OCI-M1 (cell line): ENCODE measurements at places on chromosomes 7 and 10.

DNA sequence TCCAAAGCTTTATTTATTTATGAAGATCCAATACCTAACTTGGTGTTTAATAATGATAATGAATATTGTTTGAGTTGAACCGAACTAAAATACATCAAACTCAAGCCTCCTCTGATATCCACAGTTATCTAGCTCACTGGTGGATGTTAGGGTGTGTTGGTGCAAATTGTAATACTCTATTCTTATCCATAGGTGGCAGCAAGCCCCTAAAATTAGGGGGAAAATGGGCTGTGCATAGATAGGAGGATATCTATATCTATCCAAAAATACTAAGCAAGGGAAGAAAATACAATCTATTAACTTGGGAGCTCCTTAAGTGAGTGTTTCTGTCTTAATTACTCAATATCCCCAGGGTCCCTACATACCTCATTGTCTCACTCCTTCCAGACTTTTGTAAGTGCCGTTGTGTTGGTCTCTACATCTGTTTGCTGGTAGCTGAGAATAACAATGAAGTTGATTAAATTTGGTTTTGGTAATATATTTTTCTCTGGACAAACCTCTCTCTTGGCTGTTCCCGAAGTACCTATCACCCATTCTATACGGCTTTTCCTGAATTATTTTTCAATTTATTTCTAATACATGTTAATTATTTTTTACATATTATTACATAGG, 55.0 kb upstream of the VWDE start:
- DNase-seq, result peak; percentile 67

GRCh38 chr10:77090381-77091356, 546.9 kb downstream of the KCNMA1 start:
- no peak for DNase-seq

DNA sequence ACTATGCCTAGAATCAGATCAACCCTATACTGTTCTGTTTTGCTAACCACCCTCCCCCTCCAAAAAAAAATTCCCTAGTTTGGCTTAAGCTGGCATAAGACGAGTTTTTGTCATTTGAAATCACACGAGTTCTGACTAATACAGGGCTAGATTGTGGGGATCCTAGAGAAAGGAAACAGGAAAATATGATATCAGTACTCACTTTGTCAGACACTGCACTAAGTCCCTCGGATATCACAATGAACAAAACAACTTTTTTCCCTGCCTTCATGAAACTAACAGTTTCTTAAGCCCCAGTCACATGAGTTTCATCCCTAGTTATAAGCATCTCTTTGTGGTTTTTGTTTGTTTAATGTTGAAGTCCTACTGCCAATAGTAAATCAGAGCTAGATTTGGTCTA, 118.5 kb downstream of the ITGB8 start:
- DNase-seq, result no peak

- no peak for DNase-seq
Measured at GRCh38 chr10:31099094-31099493, 67.4 kb upstream of the ZNF438 start.

GRCh38 chr7:82559193-82559805, 115.7 kb upstream of the CACNA2D1 start:
- DNase-seq, result peak; percentile 47

- DNase-seq, result no peak
Measured at GRCh38 chr10:131898713-131899112, 2.1 kb upstream of the PPP2R2D start.

GRCh38 chr10:43214956-43215561, 51.8 kb downstream of the RASGEF1A start:
- no peak for DNase-seq

- DNase-seq, result no peak
Measured at GRCh38 chr7:129845972-129846327, 106.8 kb downstream of the UBE2H start.

DNA sequence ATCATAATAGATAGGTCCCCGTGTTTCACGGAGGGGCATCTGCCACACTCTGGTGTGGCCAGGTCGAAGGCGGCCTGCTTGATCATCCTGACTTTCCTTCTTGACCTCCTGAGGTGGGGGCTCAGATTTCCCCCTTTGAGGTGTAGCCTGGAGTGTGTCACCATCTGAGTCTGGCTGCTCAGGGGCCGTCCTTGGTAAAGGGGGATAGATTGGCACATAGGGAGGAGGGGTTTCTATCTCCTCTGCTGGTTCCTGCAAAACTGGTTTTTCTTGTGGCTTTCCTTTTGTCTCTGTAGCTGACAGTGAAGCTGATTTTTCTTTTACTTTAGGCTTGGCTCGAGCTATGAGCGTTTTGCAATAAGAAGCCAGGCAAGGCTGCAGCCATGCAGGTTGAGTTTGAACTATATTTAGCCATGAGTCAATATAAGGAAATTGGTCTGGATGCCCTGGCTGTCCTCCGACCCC, 7.1 kb upstream of the ZNF117 start:
- no peak for DNase-seq

DNA sequence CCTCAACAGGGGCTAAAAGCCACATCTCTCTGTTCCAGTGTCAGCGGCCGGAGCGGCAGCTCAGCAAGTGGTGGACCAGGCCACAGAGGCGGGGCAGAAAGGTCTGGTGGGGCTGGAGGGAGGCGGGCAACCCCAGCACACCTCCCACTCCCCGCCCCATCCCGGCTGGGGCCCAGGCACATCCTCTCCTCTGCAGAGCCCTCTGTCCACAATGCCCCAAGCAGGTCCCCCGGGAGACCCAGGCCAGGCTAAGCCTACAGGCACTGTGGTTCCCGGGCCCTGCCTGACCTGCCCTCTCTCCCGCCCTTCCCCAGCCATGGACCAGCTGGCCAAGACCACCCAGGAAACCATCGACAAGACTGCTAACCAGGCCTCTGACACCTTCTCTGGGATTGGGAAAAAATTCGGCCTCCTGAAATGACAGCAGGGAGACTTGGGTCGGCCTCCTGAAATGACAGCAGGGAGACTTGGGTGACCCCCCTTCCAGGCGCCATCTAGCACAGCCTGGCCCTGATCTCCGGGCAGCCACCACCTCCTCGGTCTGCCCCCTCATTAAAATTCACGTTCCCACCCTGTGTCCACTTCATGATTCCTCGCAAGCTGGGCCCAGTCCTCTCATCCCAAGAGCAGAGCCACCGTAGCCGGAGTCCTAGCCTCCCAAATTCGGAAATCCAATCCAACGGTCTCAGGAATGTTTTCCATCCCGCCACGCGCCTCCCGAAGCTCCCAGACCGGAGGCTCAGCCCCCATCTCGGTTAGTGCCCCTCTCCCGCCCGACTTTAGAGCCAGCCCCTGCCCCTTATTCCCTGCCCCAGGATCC, 2.1 kb downstream of the ADIRF start:
- no peak for DNase-seq

- DNase-seq, result no peak
Measured at GRCh38 chr10:86064931-86065662, 301.5 kb downstream of the GRID1 start.

DNA sequence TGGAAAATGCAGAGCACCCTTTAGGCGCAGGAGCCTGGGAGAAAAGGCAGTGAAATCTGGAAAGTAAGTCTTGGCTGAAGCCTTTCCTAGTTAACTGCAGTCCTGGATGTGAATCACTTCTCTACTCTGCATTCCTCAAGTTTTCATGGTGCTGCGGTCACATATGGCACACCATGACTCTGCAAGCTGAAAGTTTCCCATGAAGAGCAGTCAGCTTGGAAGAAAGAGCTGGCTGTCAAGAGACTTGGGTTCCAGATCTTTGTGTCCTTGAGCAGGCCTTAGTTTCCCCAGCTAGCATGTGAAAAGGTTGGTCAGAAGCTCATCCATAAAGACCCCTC, 548.3 kb downstream of the SORCS3 start:
- DNase-seq, result no peak

DNA sequence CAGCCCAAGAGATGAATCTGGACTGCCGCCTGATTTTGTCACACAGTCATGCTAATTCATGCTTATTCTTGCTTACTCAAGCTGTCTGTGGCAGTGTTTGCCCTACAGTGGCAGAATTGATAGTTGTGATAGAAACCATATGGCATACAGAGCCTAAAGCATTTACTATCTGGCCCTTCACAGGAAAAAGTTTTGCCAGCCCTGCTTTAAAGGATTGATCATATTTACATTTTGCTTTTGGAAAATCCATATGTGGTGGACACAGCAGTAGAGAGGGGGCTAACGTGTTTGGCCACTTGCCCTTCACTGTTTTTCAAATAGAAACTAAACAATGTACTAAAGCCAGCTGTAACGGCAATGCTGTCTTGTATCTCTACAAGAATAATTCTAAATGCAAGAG, 974.0 kb upstream of the GHITM start:
- no peak for DNase-seq

DNA sequence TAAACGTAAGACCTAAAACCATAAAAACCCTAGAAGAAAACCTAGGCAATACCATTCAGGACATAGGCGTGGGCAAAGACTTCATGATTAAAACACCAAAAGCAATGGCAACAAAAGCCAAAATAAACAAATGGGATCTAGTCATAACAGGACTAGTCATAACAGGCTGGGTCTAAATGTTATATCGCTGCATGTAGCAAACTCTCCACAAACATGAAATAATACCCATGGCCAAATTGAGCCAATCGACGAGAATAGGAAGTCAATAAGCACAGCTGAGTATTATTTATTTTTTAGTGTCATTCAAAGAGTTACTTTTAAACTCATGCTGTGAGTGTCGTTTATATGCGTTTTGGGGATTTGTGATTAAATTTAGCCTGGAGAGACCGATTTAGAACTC, 225.1 kb downstream of the TFEC start:
- DNase-seq, result no peak

DNA sequence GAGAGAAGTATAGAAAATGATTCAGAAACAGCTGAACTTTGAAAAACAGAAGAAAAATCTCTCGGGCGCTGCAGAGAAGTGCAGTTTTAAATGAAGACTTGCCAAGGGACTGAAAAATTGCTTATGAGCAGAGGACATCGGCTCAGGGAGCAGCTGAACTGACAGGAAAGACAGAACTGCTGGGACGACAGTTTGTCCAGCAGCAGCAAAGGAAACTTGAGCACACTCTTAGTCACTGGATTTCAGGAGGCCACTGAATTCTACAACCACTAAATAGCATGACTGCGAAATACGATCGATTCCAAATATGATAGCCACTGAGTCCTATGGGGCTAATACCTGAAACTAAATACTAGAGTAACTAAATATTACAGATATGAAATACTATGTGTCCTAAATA, 43.0 kb downstream of the LEP start:
- DNase-seq, result no peak

GRCh38 chr10:28305553-28305952, 2.7 kb upstream of the MPP7 start:
- DNase-seq, result no peak

DNA sequence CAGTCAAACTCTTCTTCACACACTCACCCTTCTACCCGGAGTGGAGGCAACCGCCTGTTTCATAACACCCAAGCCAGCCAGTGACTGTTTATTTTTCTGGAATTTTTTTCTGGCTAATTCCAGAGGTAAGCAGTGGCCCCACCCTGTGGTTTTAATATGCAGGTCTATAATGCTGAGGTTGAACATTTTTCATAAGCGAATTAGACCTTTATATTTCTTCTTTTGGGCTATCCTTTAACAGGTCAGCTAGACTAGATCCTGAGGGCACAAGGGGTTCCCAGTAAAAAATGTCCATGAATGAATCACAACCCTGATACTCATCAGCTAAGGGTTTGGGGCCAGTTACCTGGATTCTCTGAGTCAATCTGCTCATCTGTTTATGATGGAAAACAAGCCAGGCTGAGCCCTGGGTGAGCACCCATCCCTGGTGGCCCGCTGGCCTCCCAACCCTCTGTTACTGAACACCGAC, 76.2 kb downstream of the GRB10 start:
- no peak for DNase-seq

- DNase-seq, result no peak
Measured at GRCh38 chr7:33964417-33965182, 59.3 kb downstream of the BMPER start.
